ENCODE measurements at places on chromosomes 1 and 21. TPM values are rescaled to one million over a fixed set of nuclear protein-coding genes. Genes with fewer than 3 reads are reported as not detected.

The DR1 gene
- total RNA-seq, result 76.9 TPM

DNA sequence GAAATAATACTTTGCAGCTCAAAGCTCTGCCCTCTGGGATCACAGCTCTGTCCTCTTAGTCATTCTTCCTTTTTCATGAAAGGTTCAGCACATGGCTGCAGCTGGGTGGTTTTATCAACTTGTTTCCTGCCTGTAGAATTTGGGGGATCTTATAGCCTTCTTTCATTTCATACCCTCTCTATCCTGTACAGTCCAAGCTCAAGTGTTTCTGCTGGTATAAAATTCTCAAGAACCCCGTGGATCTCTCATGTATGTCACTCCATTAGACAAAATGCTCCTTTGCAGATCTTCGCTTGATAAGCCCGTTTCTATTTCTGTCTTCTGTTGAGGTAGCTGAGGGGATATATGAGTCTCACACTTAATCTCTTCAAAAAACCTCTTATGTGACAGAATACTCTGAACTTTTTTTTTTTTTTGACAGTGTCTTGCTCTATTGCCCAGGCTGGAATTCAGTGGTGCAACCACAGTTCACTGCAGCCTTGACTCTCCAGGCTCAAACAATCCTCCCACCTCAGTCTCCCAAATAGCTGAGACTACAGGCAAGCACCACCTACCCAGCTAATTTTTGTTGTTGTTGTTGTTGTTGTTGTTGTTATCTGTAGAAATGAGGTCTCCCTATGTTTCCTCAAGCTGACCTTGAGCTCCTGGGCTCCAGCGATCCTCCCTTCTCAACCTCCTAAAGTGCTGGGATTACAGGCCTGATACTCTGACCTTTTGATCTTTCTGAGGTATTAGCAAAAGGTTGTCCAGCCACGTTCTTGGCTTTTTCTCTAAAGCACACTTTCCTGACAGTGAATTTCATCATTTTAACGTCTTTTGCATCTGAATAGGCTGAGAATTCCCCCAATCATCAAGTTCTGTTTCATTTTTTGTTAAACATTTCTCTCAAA is 24.6 kb upstream of the COL9A2 start:
- H3K36me3 ChIP-seq, result no peaks in the 10 kb centered on the region
- H3K27me3 ChIP-seq, result peaks cover 9% of the 10 kb centered on the region
- no peak overlapping the region for H3K4me3 ChIP-seq
- no peak overlapping the region for H3K27ac ChIP-seq

DNA sequence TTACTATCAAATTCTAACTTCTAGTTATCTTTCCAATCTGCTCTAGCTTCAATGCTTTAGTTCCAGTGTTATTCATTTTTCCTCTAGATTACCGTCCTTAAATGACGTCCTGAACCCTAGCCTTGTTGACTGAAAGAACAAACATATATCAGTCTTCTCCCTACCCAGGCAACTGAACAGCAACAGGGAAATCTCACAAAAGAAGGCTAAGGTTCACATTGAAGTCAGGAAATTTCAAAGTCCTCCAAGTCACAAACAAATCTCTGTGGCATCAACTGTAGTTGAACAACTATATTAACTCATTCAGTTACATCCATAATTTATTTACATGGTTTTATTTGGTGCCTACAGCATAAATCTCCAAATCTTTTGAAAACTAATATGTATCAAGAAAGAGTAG is 19.5 kb downstream of the FOXJ3 start:
- H3K36me3 ChIP-seq, result no peaks in the 10 kb centered on the region
- peaks cover 11% of the 10 kb centered on the region for H3K4me1 ChIP-seq
- H3K27ac ChIP-seq, result no peak overlapping the region
- H3K4me3 ChIP-seq, result no peak overlapping the region
- H3K27me3 ChIP-seq, result no peaks in the 10 kb centered on the region

DNA sequence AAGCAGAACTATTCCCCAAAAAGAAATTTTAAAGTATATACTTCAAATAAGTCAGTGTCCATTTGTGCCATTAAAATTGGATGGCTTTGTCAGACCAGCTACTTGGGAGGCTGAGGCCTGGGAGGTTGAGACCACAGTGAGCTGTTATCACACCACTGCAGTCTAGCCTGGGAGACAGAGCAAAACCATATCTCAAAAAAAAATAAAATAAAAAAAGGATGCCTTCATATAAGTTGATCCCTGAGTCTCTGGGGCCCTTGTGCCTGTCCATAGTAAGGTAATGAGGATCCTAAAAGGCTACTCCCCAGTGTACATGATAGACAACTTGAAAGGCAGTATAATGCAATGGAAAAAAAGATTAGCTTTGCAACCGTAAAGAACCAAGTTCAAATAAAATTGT is 81.2 kb upstream of the BARHL2 start:
- H3K27ac ChIP-seq, result no peak overlapping the region
- no peaks in the 10 kb centered on the region for H3K36me3 ChIP-seq
- H3K4me1 ChIP-seq, result no peaks in the 10 kb centered on the region
- H3K4me3 ChIP-seq, result no peak overlapping the region

DNA sequence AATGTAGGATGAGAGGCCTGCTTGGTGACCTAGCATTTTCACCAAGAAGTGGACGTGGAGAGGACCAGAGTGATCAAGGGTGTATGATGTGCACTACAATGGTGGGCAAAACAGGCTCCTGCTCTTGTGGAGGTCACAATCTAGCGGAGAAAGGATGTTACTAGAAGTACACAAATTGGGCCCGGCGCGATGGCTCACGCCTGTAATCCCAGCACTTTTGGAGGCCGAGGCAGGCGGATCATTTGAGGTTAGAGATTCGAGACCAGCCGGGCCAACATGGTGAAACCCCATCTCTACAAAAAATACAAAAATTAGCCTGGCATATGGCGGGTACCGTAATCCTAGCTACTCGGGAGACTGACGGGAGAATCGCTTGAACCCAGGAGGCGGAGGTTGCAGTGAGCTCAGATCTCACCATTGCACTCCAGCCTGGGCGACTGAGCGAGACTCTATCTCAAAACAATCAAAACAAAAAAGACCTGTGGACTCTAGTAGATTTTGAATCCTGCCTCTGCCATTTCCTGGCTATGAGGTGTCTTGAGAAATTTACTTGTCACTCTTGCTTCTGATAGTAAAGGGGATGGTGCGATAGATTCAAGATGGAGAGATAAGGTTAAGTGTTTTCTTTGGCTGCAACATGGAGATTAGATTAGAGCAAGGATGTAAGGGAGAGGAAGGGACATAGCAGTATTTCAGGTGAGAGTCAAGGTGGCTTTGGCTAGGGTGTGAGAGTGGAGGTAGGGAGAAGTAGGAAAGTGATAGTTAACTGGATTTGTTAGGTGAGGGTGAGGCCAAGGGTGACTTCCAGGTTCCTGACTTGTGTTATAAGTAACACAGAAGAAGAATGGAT is 7.1 kb downstream of the KLF18 start:
- H3K4me3 ChIP-seq, result no peak overlapping the region
- H3K27me3 ChIP-seq, result no peaks in the 10 kb centered on the region
- no peaks in the 10 kb centered on the region for H3K36me3 ChIP-seq
- H3K27ac ChIP-seq, result no peak overlapping the region

DNA sequence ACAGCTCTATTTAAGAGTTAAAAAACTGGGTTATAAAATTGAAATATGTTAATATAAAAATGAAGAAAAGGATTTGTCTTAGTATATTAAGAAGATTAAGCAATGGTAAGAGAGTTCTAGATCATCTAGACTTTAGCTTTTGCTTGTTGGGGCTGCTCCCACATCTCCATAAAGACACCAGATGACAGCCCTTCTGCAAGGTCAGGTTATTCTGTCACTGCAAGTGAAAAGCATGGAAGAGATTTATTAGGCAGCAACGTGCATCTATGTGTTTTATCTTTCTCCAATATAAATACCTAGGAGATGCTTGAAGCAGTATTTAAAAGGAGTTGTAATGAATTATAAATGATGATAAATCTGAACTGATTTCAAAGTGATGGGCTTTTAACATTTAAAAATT is 1560.4 kb downstream of the AMY1C start:
- no peaks in the 10 kb centered on the region for H3K27me3 ChIP-seq
- no peaks in the 10 kb centered on the region for H3K4me1 ChIP-seq
- no peak overlapping the region for H3K4me3 ChIP-seq
- no peak for DNase-seq
- H3K27ac ChIP-seq, result no peak overlapping the region

Measured in astrocyte (in vitro differentiated cells and primary cell).